ENCODE measurements at places on chromosomes 6 and 20.

GRCh38 chr6:36963451-36964290 is 9.1 kb downstream of the PI16 start:
- no peak for DNase-seq

- no peak for DNase-seq
Observed at GRCh38 chr6:135306740-135307420, 125.8 kb downstream of the MYB start.

GRCh38 chr6:111258615-111259088 is 171.3 kb downstream of the SLC16A10 start:
- no peak for DNase-seq

DNA sequence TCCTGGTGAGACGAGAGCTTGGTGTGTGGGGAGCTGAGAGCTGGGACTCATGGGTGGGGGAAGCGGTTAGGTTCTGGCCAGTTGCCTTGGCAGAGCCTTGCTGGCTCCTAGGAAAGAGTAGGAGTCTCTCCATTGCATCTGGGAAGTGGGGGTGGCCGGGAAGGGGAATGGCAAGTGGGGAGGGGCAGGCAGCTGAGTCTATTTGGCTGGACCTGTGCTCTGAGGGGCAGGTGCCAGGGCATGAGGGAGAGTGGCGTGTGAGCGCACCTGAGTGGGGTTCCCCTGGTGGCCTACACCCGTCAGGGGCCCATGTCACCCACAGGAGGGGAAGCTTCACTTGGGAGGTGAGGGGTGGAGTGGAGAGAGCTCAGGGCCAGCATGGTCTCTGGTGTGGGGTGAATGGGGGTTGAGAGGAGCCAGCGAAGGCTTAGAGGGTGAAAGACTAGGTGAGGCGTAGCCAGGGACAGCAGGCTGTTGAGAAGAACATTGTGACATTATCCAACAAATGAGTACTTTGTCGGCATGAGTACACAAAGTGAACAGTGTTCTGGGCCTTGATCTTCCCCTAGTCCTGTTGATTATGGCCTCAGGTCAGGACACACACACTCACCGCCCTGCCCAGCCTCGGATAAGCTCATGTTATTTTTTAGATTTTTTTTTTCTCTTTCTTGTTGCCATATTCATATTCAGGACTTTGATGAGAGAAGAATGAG is 59.8 kb downstream of the FAM120B start:
- no peak for DNase-seq

DNA sequence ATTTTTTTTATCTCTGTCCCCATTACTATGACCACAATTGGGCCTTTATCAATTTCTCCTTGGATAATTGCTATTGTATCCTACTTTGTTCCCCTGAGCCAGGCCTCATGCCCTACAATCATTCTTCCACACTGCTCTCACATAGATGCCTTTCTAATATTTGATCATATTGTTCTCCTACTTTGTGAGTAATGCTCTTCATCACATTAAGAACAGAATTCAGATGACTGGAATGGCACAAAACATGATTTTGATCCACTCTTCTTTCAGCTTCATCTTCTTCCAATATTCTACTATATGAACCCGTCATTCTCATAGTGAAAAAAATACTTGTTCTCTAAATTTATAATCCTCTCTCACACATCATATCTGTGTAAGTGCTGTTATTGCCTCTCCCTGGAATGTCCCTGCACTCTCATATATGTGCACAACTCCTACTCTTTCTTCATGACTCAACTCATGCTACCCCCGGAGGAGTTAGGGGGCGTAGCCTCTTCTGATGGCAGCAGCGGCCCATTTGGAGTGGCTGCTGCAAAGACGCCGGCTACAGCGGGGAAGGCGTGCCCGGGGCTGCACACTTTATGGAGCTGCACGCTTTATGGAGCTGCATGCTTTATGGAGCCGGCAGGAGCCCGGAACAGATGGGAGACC is 25.3 kb upstream of the HACE1 start:
- no peak for DNase-seq

GRCh38 chr20:45836841-45837240 is 3.2 kb downstream of the SNX21 start:
- DNase-seq = no peak

DNA sequence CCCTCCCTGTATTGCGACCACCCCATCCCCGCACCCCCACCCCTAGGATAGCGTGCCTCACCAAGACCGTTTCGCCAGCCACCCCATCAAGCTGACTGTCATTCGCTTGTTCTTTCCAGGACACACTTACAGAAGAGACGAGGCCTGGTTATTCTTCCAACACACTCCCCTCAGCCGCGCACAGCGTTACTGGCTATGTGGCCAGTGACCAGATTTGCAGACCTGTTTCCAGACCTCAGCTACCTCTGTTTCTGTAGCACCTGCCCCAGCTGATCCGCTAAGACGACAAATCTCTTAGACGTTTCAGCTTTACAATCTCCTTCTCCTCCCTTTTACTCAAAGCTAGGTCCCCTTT is 26.1 kb downstream of the HLA-F start:
- no peak for DNase-seq

- DNase-seq = no peak
Observed at GRCh38 chr6:131172222-131172621, 37.0 kb downstream of the AKAP7 start.

DNA sequence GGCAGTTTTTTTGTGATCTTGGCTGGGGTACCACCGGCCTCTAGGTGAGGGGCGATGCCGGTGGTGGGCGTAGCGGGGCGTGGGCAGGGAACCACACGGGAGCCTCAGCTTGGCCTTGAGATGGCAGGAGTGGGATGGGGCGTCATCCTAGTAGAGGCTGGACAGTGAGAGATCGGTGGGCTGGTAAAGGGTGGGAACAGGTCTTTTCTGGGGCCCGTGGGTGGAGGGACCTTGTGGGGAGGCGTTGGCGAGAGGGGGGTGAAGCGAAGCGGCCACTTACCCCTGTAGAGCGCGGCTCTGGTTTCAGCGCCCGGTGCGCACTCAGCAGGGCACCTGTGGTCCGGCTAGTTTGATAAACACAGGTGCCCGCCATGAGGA is 12.0 kb downstream of the ITPR3 start:
- DNase-seq = no peak

Measured in activated CD4-positive, CD25-positive, alpha-beta regulatory T cell (primary cell).